Left lung (tissue), 14 donors: ENCODE measurements at places on chromosomes 11 and 22. TPM values are rescaled to one million over a fixed set of nuclear protein-coding genes. Genes with fewer than 3 reads are reported as not detected.
A peak's percentile ranks its signal among the peaks of the same experiment; 100 is the strongest.

DNA sequence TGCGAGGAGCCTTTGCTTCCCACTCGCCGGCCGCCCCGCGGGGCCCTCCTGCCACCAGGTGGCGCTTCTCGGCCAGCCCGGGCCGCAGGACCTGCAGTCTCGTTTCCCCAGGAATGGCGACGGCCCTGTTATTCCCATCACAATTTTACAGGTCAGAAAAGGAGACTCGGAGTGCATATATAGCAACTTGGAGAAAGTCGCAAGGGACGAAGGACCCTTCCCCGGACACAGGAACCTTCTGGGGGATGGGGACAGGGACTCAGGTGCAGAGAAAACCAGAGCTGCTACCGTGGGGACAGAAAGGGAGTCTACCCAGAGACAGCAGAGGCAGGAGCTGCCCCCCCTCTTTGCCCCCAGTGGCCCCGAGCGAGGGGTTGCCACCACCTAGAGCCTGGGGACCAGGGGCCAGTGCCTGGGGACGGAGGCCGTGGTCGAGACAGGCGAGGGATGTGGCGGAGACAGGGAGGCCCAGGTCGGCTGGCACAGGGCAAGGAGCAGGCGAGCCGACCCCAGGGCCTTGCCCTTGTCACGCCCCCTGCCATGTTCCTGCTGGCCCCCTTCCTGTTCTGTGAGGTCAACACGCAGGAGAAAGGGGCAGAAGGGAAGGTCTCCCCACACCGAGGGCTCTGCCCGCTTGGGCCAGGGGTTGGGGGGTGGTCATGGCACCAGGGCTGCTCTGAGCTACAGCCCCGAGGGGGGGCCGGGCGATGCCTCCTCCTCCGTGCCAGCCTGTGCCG, 3.5 kb upstream of the KRTAP5-6 start:
- peak; percentile 84 for DNase-seq

- no peak for DNase-seq
These were observed 2.8 kb upstream of the GALR3 start for GRCh38 chr22:37820350-37820749.

GRCh38 chr11:35250621-35251020, 111.7 kb downstream of the CD44 start:
- no peak for DNase-seq

DNA sequence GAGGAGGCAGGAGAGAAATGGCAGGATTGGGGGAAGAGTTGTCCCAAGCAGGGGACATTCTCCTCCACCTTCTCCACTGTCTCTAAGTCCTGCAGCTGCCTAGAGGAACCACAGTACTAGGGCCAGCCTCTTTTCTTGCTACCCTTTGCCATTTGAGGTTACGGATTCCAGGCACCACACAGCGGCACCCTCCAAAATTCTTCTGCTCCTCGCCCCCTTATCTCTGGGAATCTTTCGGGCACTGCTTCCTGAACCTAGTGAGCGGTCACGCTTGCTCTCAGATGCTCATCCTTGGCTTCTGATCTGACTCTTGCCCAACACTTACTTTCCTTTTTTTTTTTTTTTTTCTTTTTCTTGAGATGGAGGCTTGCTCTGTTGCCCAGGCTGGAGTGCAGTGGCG, 26.6 kb upstream of the XBP1 start:
- no peak for DNase-seq

GRCh38 chr11:10631761-10632160, 61.8 kb downstream of the IRAG1 start:
- DNase-seq = no peak

GRCh38 chr22:24536089-24536488, 18.8 kb downstream of the GUCD1 start:
- DNase-seq = no peak

DNA sequence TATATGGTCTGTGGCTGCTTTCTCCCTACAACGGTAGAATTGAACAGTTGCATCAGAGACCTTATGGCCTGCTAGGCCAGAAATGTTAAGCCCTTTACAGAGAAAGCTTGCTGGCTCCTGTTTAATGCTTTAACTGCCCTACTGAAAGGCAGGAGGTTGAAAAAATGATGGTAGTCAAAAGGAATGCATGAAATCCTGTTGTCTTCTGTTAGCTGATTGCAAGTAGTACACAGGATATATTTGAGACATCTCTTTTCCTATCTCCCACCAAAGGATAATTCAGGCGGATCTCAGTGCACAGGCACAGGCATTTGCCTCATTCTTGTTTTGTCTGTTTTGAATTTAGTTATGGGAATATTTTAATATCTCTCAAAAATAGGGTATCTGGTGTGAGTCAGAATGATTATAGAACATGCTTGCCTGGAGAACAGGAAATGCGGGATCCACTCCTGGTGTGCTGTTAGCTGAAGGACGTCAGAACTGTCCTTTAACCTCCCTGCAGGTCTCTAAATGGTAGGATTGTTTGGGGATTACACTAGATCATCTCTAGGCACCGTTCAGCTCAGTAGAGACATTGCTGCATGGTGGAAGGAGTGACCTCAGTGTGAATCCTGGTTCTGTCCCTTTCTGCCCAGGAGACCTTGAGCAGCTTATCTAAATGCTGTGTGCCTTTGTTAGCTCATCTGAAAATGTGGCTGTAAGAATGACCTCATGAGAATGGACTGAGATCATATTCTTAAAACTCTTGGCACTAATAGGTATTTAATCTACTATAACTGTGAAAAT, 49.5 kb downstream of the PACS1 start:
- no peak for DNase-seq

GRCh38 chr11:106706355-106706754, 311.9 kb downstream of the GUCY1A2 start:
- no peak for DNase-seq

Gene BEST1
- total RNA-seq = 14.6 TPM

Gene PGM2L1
- total RNA-seq = 12.2 TPM

Gene PPME1
- total RNA-seq = 35.8 TPM
